Activated CD4-positive, CD25-positive, alpha-beta regulatory T cell (primary cell): ENCODE measurements at places on chromosomes 5 and 9.

DNA sequence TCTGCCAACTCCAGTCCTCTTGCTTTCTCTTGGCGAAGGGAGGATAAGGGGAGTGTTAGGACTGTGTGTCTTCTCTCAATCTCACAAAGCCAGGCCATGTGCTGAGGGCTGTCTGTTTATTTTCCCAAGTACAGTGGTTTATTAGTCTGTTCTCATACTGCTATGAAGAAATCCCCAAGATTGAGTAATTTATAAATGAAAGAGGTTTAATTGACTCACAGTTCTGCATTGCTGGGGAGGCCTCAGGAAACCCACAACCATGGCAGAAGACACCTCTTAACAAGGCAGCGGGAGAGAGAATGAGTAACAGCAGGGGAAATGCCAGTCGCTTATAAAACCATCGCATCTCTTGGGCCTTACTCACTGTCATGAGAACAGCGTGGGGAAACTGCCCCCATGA is 36.2 kb upstream of the CKS2 start:
- DNase-seq = no peak

DNA sequence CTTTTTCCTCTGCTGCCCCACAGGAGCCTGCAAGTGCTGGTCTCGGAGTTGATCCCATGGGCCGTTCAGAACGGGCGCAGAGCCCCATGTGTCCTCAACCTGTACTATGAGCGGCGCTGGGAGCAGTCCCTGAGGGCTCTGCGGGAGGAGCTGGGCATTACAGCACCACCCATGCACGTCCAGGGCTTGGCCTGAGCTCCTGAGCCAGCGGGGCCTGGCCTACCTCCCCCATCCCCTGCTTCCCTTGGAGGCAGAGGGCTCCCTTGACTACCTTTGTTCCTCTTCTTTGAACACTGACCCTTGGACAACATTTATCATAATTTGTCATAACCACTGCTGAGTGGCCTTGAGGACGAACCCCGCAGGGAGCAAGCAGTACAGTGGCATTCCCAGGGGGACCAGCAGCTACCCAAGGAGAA is 6.9 kb upstream of the SLC27A4 start:
- no peak for DNase-seq

GRCh38 chr5:173772384-173773059 is 115.6 kb upstream of the CPEB4 start:
- DNase-seq = no peak

- DNase-seq = no peak
Observed at GRCh38 chr5:83531661-83532060, 60.1 kb downstream of the VCAN start.

DNA sequence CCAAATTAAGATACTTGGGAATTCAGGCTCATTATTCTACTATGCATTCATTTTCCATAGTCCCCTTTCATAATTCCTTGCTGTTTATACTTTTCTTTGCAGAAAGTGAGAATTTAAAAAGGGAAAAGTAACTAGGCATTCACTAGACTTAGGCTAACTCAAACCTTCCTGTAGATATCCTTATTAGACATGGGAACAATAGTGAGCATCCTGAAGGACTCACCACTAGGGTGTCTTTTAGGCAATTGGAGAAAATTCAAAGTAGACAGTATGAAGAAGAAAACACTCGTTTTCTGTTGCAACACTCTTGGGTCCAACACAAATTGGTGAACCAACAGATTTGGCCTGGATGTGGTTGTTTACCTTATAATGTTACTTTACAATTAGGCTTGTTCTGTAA is 213.2 kb upstream of the GRIN3A start:
- no peak for DNase-seq

DNA sequence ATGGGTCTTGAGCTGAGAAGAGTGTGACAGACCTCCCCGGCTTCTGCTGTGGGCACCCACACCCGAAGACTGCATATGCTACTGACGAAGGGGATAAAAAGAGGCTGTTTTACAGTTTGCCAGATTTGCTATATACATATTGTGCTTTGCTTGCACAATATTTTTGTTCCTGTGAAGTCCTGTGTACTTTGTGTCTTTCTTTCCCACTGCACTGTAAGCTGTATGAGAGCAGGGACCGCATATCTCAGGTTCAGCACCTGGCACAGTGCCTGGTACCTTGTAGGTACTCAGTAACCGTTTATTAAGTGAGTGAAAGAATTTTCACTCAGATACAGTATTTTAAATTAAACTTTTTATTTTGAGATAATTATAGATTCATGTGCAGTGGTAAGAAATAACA is 8.2 kb upstream of the GARNL3 start:
- no peak for DNase-seq

DNA sequence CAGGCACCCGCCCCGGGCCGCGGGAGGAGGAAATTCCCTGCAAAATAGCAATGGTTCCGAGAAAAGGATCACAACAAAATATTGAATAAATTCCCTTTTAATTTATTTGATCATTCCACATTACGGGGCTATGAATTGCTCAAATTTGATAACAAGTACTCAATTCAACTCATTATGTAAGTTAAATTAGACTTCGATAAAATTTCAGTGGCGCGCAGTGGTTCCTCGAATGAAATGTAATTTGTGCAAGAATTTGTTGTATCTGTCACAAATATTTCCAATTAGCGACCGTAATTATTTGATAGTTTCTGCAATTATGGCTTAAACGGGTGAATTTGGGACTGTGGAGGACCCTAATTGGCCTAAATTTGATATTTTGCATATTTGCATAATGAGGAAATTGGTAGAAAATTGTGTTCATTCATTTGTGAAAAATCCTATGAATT is 76.0 kb upstream of the TBCA start:
- no peak for DNase-seq

DNA sequence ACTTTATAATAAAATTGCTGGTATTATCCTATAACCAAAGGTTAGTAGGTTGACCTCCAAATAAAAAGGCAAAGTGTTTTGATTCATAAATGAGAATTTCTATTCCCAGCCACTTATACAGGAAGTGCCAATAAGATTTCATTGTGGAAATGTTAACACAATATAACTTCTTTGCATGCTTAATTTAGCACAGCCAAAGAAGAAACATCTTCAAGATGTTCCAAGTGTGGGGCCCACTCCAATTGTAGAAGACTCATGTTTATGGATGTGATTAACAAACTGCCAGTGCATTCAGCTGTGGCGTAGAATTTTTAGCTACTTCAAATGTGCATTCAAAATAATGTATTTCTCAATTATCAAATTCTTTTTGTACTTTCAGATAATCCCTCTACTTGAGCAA is 402.3 kb downstream of the DEPDC1B start:
- no peak for DNase-seq

GRCh38 chr9:80867731-80868130 is 821.6 kb downstream of the TLE1 start:
- no peak for DNase-seq

GRCh38 chr9:135450956-135451355 is 28.6 kb upstream of the PPP1R26 start:
- DNase-seq = no peak

DNA sequence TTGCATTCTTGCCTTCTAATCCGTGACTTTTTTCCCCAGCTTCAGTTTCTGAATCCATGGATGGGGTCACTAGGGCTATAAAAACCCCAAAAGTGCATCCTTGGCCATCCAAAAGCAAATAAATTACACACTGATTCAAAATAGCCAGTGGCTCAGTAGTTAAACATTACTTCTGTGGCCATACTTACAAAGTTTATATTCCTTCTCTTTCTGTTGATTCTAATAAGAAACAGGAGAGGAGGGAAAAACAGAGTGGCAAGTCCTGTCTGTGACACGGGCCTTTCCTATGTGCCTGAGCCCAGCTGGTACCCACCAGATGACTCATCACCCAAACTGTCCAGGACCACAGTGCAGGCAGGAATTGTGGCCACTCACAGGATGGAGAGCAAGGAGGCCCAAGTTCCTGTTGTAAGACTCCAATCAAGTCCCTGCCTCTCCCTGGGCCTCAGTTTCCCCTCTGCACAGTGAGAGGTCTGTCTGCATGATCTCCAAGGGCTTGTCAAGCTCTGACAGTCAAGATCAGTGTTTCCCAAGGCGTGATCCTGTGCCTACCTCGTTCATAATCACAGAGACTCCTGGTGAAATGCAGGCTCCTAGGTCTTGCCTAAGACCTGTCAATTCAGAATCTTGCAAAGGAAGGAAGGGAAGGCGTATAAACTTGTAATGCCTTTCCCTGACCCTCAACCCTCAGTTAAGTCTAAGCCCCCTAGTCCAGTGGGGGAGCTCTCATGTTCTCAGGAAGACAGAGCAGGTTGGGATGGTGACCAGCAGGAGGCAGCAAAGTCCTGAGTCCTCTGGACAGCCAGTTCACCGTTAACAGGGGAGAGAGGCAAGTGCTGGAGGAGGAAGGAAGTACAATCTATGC is 29.5 kb downstream of the TNIP1 start:
- peak; percentile 26 for DNase-seq

DNA sequence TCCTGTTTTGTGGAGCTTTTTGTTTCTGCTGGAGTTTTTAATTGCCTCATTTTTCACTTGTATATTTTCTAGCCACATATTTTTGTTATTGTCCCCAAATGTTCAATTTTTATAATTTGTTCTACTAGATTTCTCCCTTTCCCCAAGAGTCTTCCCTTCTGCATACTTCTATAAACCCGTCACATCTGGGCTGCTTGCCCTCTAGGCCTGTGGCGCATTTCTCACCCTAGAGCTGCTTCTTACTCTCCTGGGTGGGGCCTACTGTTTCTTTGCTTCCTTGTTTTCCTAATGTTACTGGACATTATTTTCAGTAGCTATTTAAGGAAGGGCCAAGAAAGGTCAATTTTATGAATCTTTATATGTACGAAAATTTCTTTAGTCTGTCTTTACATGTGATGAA is 51.5 kb downstream of the NXNL2 start:
- DNase-seq = no peak

DNA sequence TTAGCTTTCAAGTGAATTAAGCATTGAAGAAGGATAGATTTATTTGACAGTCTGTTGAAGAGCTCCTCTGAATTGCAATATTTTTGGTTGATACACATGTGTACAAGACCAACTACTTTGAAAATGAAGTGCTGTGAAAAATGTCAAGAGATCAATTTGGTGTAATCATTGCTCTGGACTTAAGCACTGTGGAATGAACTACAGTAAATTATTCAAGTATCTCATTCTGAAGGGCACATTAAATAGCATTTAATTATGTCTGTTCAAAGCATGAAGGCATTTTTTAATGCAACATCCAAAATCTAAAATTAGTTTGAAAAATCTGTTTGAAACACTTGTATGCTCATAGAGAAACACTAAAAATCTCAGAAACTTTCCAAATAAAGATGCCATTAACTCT is 107.5 kb downstream of the CDH18 start:
- no peak for DNase-seq

GRCh38 chr5:123771715-123772114 is 259.7 kb downstream of the CSNK1G3 start:
- no peak for DNase-seq

DNA sequence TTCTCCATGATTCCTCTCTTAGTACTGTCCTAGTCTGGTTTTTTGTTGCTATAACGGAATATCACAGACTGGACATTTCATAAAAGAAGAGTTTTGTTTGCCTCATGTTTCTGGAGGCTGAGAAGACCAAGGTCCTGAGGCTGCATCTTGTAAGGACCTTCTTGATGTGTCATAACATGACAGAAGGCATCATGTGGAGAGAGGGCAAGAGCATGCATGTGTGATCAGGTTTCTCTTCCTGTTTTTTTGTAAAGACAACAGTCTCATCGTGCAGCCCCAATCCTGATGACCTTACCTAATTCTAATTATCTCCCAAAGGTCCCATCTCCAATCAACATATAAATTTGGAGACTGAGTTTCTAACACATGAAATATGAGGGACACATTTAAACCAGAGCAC is 108.4 kb downstream of the MSX2 start:
- DNase-seq = no peak

GRCh38 chr9:28435456-28435855 is 862.2 kb upstream of the C9orf72 start:
- no peak for DNase-seq

GRCh38 chr5:146344155-146345118 is 5.8 kb downstream of the POU4F3 start:
- no peak for DNase-seq

GRCh38 chr5:143569213-143569701 is 165.8 kb upstream of the NR3C1 start:
- DNase-seq = no peak

DNA sequence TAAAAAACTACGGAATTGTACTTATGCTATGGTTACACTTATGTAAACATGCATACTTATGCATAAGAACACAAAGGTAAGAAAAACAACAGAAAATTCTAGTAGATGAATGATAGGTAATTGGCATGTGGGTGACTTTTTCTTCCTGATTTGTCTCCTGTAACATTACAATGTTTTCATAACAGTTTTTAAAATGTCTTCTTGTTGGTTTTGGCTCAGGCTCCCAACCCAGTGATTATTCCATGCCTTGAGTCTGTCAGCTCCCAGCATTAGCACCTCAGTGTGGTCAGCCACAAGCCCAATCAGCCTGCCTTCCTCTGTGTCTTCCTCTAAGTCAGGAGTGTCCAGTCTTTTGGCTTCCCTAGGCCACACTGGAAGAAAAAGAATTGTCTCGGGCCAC is 7.9 kb upstream of the FOXE1 start:
- no peak for DNase-seq

DNA sequence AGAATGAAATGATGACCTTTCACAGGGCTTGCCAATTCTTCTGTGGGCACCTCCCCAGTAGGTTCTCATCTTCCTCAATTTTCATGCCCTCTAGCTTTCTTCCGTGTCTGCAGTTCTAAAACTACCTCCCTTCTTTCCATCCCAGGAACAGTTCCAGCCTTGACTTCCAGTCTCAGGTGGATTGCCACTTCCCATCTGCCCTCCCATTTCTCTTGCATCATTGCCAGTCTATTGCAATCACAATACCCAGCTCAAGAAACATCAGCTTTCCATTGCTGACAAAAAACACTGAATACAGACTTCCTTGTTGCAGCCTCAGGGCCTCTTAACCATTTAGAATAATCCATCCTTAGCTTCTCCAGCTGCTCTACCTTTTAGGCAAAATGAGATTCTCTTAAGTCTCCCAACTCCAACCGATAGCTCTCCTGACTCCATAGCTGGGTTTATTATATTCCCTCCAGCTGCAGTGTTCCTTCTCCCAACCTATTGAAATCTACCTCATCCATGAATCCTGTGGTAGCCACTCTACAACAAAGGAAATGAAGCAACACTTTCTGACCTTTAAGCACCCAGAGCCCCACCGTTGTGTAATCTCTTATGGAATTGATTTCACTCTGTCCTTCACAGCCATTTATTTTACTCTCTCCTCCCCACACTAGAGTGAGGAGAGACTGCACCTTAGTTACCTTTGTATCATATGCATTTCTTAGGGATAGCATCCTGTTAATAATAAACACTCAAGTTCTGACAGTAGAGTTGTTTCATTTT is 75.6 kb upstream of the PCA3 start:
- no peak for DNase-seq

DNA sequence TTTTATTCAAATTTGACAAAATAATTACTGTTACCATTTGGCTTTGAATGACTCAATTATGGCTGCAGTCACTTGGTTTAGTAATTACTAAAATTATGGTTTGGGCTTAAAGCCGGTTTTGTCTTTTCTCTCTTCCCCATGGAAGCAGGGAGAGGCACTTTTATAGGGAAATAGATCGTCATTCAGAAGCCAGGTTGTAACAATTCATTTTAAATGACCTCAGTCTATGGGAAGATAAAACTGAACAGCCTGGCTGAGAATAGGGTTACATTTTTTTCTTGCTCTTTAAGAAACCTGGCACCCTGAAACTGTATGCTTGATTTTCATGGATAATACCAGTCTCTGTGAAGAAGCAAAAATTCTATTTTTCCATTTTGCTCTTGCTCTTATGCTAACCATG is 169.8 kb downstream of the SMC2 start:
- DNase-seq = no peak

- no peak for DNase-seq
Observed at GRCh38 chr9:124778575-124779367, 1.8 kb downstream of the OLFML2A start.
